ENCODE measurements at places on chromosomes 16 and 17.

DNA sequence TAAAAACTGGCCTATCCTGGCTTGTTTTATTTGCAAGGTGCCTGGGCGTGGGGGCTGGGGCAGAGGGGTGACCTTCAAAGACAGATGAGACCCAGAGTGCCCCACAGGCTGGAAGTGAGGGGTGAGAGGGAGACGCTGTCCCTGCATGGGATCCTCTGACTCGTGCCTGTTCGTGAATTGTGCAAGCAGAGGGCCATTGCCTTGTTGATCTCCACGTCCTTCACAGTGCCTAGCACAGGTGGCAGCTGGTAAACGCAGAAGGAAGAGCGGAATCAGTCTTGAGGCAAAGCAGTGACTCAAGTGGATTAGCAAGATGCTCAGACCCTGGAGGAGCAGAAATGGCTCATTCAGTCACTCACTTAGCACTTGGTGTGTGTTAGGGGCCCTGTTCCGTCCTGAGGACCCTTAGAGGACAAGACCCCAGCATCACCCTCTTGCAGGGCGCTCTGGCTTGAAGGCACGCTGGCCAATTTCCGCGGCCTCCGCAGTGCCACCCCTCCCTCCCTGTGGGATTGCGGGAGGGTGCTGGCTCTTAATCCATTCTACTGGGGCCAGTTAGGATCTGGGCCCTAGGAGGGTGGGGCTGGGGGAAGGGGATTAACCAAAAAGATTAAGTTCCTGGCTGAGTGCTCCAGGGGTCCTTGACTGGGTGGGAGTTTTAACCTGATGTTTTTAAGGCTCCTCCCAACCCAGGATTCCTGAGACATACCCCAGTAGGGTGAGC lies 151.2 kb downstream of the CCDC182 start:
- DNase-seq, result no peak

DNA sequence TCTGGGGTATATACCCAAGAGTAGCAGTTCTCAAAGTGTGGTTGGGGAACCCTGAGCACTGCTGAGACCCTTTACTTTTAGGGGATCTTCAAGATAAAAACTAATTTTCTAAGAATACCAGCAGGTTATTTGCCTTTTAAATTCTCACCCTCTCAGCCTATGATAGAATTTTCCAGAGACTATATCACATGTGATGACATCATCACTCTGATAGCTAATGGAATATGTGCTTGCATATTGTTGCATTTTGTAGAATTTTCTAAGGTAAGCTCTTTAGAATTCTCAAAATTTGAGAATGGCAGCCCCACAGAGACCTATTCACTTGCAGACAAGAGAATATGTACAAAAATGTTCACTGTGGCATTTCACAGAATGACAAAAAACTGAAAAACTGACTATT lies 181.1 kb downstream of the MYO1D start:
- no peak for DNase-seq

- no peak for DNase-seq
Observed at GRCh38 chr16:46996952-46997458, 23.5 kb upstream of the DNAJA2 start.

- DNase-seq, result no peak
Observed at GRCh38 chr16:7976563-7976962, 613.7 kb downstream of the TMEM114 start.

DNA sequence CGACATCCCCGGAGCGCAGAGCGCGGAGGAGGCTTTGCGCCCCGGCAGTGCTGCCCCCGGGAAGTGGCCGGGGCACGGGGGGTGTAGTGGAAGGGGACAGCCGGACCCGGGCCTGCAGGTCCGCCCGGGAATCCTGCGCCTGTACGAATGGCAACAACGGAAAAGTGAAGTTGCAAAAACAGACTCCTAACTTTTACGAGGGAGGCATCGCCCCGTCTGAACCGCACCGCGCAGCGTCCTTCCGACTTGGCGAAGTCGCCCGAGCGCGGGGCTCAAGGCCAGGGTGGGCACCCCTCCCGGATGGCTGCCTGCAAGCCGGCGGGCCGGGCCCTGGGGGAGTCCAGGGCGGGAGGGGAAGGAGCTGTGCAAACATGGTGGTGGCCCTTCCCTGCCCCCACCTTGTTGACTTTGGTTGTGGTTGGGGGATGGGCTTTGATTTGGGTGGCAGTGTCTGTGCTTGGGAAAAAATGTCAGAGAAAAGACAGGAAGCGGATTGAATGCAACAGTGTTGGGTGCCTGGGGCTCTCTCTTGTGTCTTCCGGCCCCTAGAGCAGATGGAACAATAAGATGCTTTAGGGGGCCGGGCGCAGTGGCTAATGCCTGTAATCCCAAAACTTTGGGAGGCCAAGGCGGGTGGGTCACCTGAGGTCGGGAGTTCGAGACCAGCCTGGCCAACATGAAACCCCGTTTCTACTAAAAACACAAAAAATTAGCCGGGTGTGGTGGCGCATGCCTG lies 675 bp downstream of the RNF213 start:
- DNase-seq, result peak; percentile 83

DNA sequence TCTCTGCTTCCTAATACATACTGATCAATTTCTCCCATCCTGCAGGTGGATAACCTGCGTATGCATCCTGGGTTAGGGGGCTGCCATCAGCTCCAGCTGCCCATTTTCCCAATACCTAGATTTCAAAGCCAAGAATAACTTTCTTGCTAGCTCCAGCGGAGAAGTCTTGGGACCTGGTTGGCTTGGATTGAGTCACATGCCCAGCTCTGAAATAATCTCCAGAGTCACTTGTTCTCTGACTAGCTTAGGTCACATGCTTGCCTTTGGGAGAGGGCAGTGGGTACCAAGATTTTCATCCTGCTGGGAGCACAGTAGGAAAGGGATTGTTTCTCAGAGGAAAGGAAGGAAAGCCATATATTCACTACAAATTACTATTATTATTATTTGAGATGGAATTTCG lies 70.0 kb upstream of the ELAC2 start:
- no peak for DNase-seq

- DNase-seq, result no peak
Observed at GRCh38 chr16:8589057-8589899, 1.0 kb downstream of the TMEM114 start.

GRCh38 chr17:6704470-6705052 lies 8.6 kb downstream of the SLC13A5 start:
- DNase-seq, result no peak

GRCh38 chr17:2087597-2088211 lies 32.8 kb downstream of the HIC1 start:
- peak; percentile 47 for DNase-seq

DNA sequence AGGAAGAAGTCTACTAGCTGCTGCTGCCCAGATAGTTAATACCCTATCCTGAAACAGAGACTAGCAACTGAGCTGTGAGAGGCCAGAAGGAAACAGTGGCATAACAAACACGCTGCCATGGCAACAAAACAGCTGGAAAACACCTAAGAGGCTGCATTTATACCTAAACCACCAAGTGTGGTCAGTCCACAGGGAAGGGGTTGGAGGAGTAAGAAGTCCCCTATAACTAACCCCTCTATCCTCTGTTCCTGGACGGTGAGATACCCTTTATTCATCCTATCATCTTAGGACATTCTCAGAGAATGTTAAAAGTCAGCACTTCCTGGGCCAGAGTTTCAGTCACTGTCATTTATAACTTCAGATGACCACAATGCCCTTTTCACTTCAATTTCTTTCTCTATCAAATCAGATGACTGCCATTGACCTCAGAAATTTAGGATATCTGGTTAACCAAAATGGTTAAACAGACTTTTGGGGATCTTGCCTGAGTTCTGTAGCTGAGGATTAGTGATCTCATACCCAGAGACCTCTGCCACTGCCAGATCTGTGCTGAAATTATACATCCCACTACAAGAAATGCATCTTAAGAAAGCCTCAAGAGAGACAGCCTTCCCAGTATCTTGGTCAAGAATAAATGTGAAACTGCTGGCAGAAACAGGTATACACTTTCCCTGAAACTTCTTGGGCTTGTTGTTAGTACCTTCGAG lies 36.2 kb downstream of the STH start:
- DNase-seq, result no peak

DNA sequence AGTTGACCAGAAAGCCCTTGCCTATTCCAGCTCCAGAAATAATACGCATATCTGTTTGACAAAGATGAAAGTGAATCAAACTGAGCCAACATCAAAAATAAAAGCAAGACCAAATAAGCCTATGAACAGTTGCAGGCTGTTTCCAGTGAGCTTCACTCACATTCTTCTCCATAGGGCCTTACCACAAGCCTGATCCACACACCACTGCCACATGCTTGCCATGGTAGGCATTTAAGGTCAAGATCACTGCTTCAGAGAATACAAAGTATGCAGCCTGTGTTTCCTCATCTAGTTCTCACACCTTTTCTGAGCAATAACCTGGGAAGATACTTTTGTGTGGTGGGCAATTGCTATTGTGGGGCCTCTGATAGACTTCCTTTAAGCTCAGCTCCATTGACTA lies 1060.2 kb downstream of the CDH11 start:
- DNase-seq, result no peak

DNA sequence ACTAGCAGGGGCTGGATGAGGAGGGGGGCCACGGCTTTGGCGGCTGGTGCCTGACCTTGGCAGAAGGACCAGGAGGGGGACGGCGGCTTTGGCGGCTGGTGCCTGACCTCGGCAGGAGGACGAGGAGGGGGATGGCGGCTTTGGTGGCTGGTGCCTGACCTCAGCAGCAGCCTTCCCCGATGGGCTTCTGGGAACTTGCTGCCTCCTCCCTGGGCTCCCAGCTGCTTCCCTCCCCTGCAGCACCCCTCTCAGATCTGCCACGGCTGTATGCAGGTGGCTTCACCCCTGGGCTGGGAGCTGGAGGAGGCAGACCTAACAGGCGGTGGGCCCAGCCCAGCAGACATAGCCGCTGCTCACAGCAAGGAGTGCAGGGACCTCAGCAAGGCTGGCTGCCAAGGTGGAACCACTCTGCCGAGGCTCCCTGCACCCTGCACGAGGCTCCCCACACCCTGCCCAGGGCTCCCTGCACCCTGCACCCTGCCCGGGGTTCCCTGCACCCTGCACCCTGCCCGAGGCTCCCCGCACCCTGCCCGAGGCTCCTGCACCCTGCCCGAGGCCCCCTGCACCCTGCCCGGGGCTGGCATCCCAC lies 38.4 kb upstream of the CBFA2T3 start:
- DNase-seq, result no peak

GRCh38 chr17:55434721-55435120 lies 13.1 kb upstream of the MMD start:
- DNase-seq, result no peak

GRCh38 chr17:310111-311010 lies 42.2 kb downstream of the RPH3AL start:
- DNase-seq, result no peak

GRCh38 chr17:41308251-41308917 lies 725 bp downstream of the KRTAP16-1 start:
- DNase-seq, result peak; percentile 93

GRCh38 chr17:12680407-12680897 lies 14.8 kb downstream of the MYOCD start:
- no peak for DNase-seq

- peak; percentile 59 for DNase-seq
Observed at GRCh38 chr17:58337210-58337599, 8.6 kb upstream of the TSPOAP1 start.

DNA sequence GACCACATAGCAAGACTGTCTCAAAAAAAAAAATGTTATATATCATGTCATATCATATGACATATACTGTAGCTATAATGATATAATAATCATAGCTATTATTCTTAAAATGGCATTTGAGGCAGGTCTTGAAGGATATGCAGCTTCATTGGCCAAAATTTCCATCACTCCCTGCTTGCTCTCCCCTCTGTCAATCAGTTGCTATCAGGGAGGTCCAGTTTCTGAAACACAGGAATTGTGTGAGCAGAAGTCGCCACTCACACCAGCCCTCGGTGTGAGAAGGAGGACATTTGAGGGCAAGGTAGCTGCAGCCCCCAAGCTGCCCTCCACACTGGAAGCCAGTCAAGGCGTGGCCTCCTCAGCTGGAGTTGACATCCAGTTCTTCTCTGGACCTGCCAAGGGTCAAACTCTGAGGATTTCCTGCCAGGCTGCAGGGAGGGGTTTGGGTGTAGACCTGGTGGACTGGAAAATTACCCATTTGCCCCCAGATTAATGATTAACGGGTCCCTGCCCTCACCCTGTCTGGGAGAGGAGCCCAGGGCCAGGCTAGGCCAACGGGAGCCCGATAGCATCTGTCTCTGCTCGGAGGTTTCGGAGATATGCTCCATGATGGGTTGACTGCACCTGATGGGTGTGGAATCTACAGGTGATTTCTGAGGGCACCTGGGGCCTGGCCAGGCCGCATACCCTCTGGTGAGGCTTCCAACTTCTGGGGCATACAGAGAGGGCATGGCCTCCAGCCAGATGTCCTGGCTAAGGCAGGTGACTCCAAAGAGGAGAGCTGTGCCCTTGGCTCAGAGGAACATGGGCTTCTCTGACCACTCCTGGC lies 18.8 kb downstream of the WNT9B start:
- no peak for DNase-seq

DNA sequence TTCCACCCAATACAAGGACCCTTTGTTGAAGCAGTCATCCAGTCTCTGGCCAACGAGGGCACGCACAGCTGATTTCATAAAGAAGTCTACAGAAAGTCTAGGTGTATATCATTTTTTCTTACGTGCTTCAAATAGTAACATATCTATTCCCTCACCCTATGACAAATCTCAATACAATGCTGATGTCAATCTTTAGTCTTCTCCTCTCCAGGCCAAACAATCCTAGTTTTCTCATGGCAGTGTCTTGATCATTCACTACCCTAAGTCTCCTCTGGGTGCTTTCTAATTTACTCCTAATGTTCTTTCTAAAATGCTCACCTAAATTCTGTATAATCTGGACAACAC lies 92.6 kb downstream of the CACNG1 start:
- no peak for DNase-seq

GRCh38 chr16:66580605-66581209 lies 1.4 kb downstream of the CMTM2 start:
- DNase-seq, result no peak

- DNase-seq, result no peak
Observed at GRCh38 chr16:46850619-46851555, 19.9 kb upstream of the C16orf87 start.

DNA sequence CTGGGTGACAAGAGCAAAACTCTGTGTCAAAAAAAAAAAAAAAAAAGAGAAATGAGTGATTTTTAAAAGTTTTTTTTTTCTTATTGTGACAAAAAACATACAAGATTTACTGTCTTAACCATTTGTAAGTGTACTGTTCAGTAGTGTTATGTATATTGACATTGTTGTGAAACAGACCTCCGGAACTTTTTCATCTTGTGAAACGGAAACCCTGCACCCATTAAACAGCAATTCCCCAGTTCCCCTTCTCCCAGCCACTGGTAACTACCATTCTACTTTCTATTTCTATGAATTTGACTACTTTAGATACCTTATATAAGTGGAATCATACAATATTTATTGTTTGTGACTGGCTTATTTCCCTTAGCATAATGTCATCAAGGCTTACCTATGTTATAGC lies 18.7 kb downstream of the DUS2 start:
- DNase-seq, result no peak
